ENCODE measurements at places on chromosomes 13 and 19.

DNA sequence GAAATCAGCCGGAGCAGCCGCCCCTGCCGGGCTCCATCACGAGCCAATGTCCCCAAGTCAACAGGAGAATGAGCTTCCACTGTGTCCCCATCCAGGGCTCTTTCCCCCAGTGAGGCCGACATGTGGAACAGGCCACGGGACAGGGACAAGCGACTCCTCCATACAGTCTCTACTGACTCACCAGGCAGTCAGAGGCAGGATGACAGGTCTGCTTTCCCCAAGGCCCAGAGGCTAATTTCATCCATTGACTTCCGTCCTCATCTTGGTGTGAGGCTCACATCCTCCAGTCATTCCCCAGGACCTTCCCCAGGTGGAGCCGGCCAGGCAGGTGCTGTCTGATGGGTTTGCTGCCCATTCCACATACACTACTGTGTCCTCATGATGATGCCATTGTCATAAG, 3.5 kb downstream of the CEACAM6 start:
- DNase-seq, result no peak

- no peak for DNase-seq
Observed at GRCh38 chr13:24931450-24932251, 164.3 kb upstream of the PABPC3 start.

GRCh38 chr13:31982124-31982523, 49.5 kb upstream of the FRY start:
- no peak for DNase-seq

DNA sequence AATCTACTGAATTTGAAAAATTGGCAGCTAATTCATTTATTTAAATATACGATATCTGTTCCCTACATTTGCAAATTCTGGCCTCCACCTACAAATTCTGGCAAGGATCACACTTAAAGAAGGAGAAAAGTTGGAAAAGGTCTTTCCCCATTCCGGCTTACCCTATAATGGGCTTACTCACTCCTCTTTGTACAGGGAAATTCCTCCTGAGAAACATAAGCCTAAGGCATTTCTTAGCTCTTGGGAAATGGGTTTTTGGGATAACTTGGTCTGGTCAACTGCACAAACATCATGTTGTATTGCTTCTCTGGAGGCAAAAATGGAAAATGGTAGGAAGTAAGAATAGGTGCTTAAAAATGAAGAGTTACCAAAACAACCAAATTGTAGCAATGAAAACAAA, 25.5 kb downstream of the KCTD12 start:
- no peak for DNase-seq

- no peak for DNase-seq
Observed at GRCh38 chr13:39566216-39566869, 36.6 kb downstream of the LHFPL6 start.

DNA sequence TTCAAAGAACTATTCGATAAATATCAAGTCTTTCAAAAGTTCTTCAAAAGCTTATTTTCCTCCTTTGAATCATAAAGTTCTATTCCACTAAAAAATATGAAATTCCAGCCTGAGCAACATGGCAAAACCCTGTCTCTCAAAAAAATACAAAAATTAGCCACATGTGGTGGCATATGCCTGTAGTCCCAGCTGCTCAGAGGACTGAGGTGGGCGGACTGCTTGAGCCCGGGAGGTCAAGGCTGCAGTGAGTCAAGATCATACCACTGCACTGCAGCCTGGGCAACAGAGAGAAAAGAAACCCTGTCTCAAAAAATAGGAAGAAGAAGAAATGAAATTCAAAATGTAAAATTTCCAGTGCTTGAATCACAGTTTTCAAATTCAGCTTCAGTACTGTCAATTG, 24.6 kb downstream of the CAB39L start:
- DNase-seq, result no peak

DNA sequence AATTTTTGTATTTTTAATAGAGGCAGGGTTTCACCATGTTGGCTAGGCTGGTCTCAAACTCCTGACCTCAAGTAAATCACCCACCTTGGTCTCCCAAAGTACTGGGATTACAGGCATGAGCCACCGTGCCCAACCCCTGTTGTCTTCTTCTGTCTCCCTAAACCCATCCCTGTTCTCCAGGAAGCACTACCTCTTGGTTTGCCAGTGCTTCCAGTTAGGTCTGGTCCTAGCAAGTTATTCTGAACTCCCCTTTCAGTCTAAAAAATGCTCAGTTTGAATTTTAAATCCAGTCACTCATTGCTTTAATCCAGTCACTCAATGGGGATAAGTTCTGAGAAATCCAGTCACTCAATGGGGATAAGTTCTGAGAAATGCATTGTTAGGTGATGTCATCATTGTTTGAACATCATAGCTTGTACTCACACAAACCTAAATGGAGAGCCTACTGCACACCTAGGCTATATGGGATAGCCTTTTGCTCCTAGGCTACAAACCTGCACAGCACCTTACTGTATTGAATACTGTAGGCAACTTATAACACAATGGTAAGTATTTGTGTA, 8.0 kb upstream of the ATP4A start:
- DNase-seq, result no peak

DNA sequence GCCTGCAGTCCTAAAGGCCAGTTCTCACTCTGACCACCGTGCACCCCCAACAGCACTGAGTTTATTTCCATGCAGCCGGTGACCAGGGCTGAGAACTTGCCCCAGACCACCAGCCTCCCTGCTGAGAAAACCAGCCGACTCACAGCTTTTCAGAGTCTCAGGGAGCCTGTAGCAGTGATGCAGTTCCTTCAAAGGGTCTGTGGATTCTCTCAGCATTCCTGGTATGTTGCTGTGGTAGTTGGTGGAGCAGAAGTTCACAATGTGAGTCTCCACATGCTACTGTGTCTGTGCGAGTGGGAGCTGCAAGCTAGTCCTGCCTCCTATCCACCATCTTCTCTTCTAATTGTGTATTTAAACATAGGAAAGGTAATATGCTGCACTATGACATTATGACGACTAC, 254.9 kb upstream of the KLF12 start:
- DNase-seq, result no peak

Data from activated CD4-positive, CD25-positive, alpha-beta regulatory T cell treated with anti-CD3 and anti-CD28 coated beads, Interleukin-2, amount 50 U/mL, for 16 hours (primary cell).